ENCODE measurements at places on chromosomes 2 and 18.

GRCh38 chr2:96502891-96503636, 2.1 kb downstream of the NEURL3 start:
- no peak for DNase-seq

DNA sequence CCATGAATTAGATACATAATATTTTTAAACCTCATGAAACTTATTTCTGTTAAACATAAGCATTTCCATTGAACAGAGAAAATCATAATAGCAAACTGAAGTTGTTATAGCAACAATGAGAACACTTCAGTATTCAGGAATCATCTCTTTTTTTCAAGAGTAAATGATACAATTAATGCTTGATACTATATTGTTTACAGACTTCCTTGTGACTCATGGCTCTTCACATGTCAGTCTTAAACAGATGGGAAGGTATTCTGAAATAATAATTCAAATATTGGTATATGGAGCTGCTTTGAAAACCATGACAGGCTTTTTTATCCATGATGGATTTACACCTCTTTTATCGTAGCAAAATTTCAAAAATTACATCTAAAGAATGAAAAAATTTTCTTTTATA, 226.5 kb upstream of the RBMS1 start:
- no peak for DNase-seq

- no peak for DNase-seq
These were observed 419.2 kb downstream of the NR4A2 start for GRCh38 chr2:155913356-155913755.

GRCh38 chr2:120218181-120218580, 5.0 kb downstream of the TMEM185B start:
- no peak for DNase-seq
